ENCODE measurements at places on chromosomes 11 and 22.
A peak's percentile ranks its signal among the peaks of the same experiment; 100 is the strongest.

GRCh38 chr11:114122686-114123085 is 63.2 kb downstream of the ZBTB16 start:
- no peak for DNase-seq

- peak; percentile 25 for DNase-seq
Measured at GRCh38 chr11:73154178-73154577, 12.1 kb upstream of the FCHSD2 start.

GRCh38 chr11:71252770-71253730 is 673 bp upstream of the SHANK2 start:
- no peak for DNase-seq

DNA sequence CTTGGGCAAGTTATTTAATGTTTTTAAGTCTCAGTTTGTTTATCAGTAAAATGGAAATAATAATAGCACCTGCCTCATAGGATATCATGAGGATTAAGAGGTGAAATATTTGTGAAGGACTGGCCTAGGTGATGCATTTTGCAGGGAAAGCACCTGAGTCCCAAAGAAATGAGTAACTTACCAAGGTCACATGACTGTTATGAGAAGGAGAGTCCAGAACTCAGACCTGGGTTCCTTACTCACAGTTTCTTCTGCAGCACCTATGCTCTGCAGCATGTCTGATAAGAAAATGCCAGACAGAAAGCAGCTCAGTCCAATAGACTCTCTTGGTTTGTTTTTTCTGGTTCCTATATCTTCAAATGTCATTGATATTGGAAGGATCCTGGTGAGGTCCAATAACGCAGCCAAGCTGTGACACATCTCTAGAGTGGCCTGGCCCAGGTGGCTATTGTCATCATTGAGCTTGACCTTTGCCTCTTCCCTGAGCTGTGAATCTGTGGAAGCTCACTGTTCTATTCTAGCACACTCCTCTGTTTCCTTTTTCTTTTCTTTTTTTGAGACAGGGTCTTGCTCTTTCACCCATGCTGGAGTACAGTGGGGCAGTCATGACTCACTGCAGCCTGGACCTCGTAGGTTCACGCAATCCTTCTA is 174.7 kb upstream of the NAV2 start:
- no peak for DNase-seq

GRCh38 chr11:94558932-94559331 is 8.2 kb upstream of the PIWIL4 start:
- no peak for DNase-seq

DNA sequence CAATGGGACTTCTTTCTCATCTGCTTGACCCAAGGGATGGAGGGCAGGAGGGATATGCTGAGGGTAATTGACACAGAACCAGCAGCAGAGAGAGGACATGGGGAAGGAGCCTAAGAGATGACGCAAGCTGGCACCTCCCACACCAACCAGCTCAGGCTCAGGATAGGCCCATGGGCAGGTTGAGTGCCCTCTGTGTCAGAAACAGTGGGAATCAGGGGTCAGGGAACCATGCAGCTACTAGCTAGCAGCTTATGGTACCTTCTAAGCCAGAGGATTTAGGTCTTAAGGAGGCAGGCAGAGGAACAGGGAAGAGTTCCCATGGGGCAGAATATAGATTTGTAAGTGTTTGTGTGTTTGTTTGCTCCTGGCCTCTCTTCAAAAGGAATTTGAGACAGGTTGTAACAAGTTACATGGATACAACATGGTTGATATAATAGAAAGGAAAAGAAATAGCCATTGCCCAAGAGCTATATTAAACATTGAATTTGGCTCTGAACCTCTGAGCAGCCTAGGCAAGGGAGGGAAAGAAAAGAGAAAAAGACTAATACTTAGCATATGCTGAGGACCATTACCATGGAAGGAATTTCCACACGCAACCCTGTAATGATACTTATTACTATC is 39.9 kb upstream of the NAV2 start:
- DNase-seq: no peak

GRCh38 chr11:122192634-122193255 is 76.7 kb upstream of the BLID start:
- no peak for DNase-seq

GRCh38 chr11:66864172-66864901 is 7.5 kb downstream of the LRFN4 start:
- DNase-seq: no peak

DNA sequence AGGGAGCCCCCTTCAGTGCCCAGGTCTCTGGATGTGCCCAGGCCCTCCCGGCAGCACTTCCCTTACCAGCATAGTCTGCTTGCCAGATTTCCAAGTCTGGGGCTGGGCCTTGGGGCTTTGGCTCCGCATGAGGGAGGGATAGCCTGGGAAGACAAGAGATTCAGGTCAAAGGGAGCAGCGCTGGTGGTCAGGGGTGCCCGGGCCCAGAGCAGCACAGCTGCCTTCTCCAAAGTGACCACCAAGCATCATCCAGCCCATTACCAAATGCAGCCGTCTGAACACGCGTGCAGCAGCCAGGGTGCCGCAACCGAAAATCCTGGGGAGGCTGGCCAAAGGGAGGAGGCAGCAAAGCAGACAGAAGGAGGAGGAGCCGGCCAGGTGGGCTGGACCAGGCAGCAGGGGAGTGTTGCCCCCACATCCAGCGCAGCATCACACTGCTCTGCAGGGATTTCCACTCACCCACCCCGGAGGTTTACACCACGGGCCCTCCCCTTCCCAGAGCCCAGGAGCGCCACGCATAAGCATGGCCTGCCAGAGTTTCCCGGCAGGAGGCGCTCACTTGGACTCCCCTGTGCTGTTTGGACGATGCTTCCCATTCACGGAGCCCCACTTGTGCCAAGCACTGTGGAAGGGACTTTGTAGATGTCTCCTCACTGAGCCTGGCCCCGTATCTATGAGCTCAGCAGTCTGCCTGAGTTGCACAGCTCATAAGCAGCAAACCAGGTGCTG is 22.5 kb downstream of the TRIM29 start:
- peak; percentile 39 for DNase-seq

- DNase-seq: no peak
Measured at GRCh38 chr22:40976866-40977700, 25.9 kb downstream of the RBX1 start.

GRCh38 chr22:39496131-39496838 is 5.8 kb upstream of the MIEF1 start:
- DNase-seq: peak; percentile 51

DNA sequence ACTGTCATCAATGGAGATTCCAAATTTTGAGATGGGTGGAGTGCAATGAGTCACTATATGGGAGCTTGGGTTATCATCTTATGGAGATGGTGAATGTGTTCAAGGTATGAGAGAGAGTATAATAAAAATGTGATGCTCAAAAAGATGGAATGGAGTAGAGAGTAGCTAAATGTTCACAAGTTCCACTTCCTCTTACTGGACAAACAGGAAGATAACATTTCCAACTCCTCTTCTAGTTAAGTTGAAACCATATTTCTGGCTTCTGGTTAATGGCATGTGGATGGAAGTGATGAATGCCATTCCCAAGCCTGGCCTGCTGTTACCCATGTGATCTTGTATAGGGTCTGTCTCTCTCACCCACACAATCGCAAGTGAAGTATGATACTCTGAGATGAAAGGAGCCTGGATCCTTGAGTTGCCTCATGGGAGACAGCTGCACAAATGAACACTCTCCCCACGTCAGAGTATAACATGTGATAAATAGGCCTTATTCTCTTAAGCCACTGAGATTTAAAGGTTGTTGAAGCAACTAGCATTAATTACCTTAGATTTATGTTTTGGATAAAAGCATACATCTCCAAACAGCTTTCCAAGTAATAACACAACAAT is 111.0 kb downstream of the RAB38 start:
- DNase-seq: no peak

- peak; percentile 91 for DNase-seq
Measured at GRCh38 chr11:64152841-64153691, 12.8 kb downstream of the MACROD1 start.

DNA sequence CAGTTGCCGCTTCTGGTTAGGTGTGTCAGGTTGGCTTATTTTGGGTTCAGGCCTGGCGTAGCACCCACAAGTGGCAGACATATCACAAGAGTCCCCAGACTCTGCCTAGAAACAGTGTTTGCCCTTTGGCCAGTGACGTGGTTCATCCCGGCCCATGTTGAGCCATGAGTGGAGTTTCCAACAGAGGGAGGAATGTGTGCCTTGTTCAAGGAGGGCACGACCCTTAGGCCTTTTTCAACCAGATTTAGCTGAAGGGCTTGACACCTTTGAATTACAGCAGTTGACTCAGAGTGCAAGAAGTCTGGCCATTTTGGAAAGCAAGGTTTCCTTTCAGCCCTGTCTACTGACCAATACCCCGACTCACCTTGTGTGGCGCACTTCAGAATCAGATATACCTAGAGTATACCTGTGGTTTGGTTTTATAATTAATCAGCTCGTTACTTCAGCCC is 15.1 kb upstream of the AIFM3 start:
- no peak for DNase-seq

- DNase-seq: no peak
Measured at GRCh38 chr11:116782728-116783127, 5.1 kb downstream of the ZPR1 start.

- no peak for DNase-seq
Measured at GRCh38 chr22:29477723-29478318, 2.2 kb upstream of the NEFH start.

DNA sequence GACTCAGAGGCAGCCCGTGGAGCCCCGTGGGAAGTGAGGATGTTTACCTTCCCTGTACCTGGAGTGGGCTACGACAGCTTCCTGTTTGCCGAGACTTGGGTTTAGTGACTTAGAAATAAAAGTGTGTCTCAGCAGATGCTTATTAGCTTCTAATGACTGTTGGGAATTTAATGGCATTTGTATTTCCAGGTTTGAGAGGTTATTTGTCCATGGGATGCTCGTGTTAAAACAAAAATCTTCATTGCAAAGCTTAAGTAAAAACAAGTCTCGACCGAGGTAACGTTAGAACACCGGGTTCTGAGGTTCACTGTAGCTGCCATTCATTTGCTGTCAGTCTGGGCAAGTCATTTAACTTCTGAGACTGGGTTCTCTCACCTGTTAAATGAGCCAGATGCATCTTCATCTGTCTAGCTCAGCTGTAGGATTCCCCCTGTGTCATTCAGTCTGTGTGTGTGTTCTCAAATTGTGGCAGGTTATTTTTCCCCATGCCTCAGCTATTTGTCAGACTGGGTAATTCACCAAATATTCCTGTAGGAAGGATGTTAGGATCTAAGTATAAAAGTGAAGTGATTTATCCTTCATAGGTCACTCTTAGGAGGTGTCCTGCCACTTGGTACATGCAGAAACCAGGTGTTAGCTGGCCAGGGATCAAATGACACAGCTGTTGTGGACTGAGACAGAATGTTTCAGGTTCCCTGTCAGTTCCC is 791 bp downstream of the EI24 start:
- DNase-seq: no peak

DNA sequence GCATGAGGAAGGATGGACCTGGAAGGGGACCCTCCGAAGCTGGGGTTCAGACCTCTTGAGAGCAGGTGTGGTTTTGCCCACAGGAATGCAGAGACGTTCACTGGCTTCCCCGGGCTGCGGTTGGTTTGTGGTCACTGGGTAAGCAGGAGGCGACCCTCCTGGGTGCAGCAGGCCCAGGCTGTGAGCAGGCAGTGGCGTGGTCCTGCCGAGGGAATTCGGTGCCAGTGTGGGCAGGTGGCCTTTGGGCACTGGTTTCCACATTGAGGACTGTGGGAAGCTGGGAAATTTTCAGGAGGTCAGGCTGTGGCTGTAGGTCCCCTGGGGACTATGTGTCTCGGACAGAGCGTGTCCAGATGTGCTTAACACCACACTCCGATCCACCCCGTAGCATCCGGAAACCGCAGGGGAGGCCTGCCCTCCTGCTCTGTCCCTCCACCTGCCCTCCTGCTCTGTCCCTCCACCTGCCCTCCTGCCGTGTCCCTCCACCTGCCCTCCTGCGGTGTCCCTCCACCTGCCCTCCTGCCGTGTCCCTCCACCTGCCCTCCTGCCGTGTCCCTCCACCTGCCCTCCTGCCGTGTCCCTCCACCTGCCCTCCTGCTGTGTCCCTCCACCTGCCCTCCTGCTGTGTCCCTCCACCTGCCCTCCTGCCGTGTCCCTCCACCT is 27.5 kb downstream of the TPCN2 start:
- no peak for DNase-seq

DNA sequence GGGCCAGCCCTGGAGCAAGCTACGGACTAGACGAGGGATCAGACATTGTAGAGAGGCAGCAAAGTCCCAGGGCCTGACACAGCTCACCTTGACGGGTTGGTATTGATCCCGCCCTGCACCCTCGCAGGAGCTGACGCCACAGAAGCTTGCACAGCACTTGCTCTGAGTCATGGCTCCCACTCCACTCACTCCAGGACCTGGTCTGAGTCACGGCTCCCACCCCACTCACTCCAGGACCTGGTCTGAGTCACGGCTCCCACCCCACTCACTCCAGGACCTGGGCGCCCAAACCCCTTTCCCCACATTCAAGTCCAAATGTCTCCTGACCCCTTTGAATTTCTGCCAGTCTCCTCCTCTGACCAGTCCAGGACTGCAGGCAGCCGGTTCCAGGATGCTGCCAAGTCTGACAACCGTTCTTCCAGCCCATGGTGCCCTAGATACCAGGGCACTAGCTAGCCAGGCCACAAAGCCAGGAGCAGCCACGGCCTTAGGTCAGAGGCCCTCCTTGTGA is 6.0 kb upstream of the PNPLA5 start:
- DNase-seq: no peak

DNA sequence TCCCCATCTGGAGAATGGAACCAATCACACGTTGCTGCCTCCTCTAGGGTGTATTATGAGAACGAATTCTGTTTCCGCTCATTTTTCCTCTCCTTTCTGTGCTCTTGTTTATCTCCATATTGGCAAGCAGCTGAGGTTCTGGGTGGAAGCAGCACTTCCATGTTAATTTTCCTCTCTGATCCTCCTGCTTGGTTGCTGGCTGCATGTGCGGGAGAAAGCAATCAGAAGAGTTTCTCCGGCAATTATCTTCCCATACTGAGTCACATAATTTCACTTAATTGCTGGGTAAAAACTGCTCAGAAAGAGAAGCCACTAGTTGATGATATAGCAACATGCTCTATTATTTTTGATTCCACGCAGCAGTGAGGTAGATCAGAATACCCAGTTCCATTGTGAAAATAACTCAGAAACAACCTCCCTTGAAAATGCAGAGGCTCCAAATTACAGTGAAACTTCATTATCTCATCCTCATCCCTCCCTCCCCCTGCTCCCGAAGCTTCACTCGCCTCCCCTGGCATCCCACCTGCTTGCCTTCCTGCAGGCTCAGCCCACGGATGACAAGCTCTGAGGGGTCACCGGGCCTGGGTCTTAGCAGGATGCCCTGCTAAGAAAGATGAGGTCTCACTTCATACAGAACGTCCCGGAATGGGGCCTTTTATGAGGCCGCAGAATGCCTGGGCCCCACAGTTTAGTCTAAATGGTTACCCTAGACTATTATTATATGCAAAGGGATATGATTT is 20.4 kb downstream of the FXYD6 start:
- no peak for DNase-seq

DNA sequence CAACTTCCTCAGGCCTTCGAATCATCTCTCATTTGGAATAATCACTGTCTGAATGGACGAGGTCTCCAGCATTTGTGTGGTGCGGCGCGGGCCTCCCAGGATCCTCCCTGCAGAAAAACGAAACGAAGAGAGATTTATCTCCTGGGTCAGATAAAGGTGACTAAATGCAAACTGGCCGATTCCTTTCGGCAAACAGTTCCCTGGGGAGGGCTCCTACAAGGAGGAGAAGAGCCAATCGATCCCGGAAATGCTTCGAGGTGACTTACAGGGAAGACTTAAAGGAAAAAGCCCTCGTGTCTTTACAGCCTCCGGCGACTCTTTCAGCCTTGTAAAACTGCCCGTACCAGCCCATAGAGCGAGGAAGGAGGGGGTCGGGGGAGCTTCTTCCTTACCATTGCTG is 126.5 kb downstream of the MIAT start:
- no peak for DNase-seq

GRCh38 chr22:42304324-42304790 is 33.9 kb upstream of the TCF20 start:
- DNase-seq: no peak
